Cortex of kidney (tissue), 1 donor: ENCODE measurements at places on chromosomes 3 and 15.

DNA sequence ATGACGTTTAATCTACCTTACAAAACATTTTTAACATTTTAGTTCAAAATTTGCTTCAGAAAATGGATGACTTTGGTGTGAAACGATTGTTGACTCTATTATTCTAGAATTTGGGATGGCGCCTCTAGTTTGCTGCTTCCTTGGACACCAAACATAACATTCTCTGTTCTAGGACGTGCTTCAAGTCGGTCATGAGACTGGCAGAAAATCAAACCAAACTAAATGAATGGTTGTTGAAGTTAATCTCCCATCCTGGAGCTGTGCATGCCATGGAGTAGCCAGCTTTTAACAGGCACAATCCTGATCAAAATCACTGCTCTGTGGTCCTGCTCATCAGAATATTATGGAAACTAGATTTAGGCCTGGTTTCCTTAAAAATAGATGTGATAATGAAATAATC is 9.6 kb upstream of the LRRFIP2 start:
- DNase-seq, result no peak

- no peak for DNase-seq
Observed at GRCh38 chr3:113602256-113602655, 69.9 kb downstream of the SIDT1 start.

DNA sequence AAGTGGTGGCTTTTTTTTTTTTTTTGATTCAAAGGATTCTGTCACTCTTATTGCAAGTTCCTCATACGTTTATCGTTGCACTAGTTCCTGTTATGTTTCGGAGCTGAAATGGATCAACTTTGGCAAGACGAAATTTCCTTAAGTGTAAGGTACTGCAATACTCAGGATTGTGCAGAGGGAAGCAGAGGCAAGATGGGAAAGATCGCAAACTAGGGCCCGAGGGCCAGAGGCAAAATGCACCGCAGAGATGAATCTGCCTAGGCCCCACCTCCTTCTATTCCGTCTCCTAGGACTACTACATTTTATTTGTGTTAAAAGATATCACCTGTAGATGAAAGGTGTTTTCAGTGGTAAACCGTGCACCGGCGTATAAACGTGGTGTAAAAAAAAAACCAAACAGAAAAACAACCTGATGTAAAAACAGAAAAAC is 331 bp downstream of the RNU6-1 start:
- no peak for DNase-seq

DNA sequence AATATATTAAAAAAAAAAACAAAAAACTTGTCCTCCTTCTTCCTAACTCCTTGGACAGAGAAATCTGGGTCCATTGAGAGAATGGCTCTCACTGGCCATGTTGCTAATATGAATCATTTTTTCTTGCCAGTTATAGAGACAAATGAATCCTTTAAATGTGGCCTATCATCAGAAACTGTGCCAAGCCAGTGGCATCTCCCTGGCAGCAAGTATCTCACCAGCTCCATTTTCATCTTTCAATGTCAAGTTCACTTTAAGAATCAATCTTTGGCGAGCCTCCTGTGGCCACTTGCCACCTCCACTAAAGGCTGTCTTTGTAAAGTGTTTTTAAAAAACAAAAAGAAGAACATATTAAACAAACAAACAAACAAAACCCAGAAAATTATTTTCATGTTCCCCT is 202.5 kb downstream of the TUSC7 start:
- DNase-seq, result no peak

- DNase-seq, result no peak
Observed at GRCh38 chr15:63848879-63849551, 15.3 kb upstream of the HERC1 start.

DNA sequence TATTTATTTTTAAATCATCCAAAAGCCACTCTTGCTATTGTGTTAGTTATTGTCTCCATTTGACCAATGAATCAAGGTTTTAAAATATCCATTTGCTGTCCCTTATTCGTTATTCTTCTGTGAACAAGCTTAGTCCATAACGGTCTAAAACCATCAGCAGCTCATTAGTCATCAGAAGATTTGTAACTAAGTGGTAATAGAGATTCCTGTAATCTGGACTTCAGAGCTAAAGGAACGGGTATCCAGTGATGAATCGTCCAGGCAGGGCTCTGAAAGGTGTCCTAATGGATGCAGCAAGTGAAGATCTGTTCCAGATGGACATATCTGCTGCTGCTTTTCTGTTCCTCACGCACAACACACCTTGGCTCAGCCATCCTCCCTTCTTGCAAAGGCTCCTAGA is 362.7 kb upstream of the CFAP20DC start:
- no peak for DNase-seq

DNA sequence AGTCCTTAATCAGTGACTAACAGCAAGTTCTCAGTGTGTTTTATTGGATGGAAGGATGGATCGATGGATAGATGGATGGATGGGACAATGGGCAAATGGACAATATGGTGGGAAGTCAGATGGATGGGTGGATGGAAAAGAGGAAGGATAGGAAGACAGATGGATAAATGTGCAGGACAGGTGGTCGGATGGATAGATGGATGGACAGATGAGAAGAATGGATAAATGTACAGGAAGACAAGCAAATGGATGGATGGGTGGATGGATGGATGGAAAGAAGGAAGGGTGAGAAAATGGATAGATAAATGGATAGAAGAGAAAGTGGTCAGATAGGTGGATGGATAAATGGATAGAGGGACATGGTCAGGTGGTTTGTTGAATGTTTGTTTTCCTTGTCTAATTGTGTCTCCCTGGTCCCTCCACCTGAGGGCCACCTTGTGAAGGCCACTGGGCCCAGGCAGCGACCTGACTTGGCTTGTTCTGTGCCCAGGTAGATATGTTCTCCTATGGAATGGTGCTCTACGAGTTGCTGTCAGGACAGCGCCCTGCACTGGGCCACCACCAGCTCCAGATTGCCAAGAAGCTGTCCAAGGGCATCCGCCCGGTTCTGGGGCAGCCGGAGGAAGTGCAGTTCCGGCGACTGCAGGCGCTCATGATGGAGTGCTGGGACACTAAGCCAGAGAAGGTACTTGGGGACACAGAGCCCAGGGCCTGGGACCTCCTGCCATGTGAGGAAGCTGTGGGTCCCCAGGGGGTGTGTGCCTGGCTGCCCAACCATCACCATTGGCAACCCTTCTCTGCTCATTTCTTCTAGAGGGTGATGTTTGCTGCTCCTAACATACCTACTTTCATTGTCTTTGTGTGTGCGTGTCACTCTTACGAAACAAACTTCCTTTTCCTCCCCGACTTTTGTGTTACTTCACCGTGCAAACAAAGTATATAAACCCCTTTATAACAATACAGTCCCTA is 137.5 kb downstream of the LRRK1 start:
- no peak for DNase-seq

GRCh38 chr3:32237670-32238452 is 619 bp upstream of the CMTM8 start:
- DNase-seq, result no peak

- DNase-seq, result no peak
Observed at GRCh38 chr3:164577667-164578210, 500.6 kb downstream of the SI start.

DNA sequence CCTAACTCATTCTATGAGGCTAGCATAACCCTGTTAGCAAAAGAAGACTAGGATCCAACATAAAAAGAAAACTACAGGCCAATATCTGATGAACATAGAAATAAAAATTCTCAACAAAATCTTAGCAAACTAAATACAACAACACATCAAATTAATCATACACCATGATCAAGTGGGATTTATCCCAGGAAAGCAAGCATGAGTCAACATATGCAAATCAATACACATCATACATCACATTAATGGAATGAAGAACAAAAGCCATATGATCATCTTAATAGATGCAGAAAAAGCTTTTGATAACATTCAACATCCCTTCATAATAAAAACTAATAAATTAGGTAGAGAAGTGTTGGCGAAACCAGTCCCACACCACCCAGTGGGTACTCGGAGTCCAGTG is 136.1 kb upstream of the MME start:
- DNase-seq, result no peak

GRCh38 chr3:153176197-153176596 is 14.2 kb downstream of the RAP2B start:
- DNase-seq, result no peak

DNA sequence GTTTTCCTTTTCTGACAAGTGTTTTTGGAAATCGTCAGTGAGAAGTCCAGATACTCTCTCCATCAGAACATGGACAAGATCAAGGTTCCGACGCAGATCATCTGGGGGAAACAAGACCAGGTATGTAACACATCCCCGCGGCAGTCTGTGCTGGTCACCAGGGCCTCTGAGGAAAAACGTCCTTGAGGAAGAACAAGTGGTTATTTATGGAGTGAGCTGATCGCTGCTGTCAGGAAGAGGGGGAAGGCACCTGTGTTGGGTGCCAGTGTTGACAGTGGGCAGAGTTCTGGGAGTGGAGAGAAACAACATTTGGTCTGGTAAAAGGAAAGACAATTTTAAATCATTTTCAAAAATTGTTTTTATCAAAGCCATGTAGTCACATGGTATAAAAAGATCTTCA is 20.7 kb upstream of the RPP14 start:
- no peak for DNase-seq

DNA sequence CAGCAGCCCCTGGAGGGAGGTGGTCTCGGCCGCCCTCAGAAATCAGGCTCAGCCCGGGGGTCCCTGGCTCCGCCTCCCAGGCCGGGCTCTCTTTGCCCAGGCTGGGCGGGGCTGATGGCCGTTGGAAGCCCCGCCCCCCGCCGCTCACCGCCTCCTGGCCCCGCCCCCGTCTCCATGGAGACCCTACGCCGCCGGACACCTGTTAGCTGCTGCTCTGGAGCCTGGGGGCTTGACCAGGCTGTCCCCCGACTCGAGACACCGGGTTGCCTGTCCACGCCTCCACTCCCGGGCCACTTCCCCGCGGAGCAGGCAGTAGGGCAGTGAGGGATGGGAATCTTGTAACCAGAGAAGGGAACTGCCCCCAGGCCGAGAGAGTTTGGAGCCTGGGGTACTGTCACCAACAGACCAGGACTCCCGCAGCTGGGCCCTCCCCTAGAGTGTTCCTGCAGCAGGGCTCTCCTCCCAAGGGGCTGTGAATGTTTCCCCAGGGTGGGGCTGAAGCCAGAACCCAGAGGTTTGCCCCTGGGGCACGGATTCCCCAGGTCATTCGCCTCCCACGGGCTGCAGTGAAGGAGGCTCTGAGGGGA is 27.8 kb upstream of the RPL32 start:
- no peak for DNase-seq

DNA sequence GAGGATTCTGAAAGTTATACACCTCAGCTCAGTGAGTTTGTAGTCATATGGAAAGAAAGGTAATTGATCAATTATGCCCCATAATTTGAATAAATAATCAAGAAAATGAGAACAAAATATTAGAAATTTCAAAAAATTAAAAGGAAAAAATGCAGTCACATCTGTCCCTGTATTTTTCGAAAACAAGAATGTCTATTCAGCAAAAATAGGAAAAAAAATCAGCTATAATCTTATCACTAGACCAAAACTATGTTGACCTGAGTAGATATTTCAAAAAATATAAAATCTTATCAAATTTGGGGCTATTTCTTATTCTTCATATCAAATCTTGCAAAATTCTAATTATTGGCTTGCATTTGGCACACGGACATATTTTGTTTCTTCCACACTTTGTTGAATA is 501.2 kb upstream of the CNTN3 start:
- no peak for DNase-seq

GRCh38 chr15:96125721-96126415 is 204.6 kb upstream of the NR2F2 start:
- DNase-seq, result no peak

DNA sequence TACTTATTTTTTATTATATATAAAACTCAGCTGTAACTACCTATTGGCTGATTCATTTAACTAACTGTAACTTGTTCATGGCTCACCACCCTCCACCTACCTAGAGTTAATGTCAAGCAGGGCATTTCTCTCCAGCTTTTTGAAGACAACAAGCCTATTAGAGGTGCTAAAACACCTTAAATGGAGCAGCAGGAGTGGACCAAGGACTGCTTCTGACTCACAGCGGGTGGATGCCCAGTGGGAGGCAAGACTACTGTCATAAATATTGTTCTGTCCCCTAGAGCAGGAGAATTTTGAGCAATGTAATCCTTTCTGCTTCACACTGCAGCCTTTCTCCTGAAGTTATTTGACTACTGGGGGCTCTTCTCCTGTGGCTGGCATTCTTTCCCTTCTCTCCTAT is 146.9 kb downstream of the CLSTN2 start:
- DNase-seq, result no peak

DNA sequence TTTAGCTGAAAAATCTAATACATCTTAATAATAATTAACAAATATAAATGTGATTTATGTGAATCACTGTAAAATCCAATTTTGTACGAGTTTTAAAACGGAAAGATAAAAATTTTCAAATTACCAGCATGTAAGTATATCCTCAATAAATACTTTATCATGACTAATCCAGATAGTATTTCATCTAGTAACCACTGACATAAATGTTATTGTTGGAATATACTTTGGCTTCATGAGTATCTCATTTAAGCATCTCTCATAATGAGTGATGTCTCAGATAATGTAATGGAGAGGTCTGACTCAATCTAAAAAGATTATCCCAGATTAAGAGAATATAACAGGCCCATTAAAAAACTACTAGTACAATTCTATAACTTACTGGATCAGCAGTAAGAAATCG is 216.3 kb downstream of the STAG1 start:
- no peak for DNase-seq

GRCh38 chr3:176663837-176664831 is 533.1 kb downstream of the TBL1XR1 start:
- no peak for DNase-seq

GRCh38 chr3:67875338-67875737 is 220.9 kb upstream of the SUCLG2 start:
- DNase-seq, result no peak

- DNase-seq, result no peak
Observed at GRCh38 chr3:118682921-118683320, 351.7 kb downstream of the IGSF11 start.

DNA sequence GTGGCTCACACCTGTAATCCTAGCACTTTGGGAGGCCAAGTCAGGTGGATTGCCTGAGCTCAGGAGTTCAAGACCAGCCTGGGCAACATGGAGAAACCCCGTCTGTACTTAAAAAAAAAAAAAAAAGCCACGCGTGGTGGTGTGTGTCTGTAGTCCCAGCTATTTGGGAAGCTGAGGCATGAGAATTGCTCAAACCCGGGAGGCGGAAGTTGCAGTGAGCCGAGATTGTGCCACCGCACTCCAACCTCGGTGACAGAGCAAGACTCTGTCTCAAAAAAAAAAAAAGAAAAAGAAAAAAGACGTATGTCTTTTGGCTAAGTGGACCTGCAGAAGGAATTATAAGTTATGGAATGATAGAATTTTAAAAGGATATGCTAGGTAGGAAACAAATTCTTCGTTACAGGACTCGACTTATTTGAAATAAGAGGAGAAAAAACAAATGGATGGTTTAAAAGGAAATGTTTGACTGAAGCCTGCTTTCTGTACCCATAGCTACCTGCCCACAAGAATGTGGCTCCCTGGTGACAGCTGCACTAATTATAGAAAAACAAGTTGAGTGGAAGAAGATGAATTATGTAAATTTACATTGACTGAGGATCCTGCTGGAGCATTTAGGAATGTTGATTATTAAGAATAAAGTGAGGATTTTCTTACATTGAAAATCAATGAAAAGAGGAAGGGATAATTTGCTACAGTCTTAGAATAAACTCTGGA is 36.0 kb upstream of the SKIL start:
- DNase-seq, result no peak

- DNase-seq, result no peak
Observed at GRCh38 chr3:114421204-114421603, 127.4 kb downstream of the TIGIT start.
